ENCODE measurements at places on chromosomes 12 and 14.

GRCh38 chr14:71693381-71693780 is 238.8 kb upstream of the RGS6 start:
- no peak for DNase-seq

DNA sequence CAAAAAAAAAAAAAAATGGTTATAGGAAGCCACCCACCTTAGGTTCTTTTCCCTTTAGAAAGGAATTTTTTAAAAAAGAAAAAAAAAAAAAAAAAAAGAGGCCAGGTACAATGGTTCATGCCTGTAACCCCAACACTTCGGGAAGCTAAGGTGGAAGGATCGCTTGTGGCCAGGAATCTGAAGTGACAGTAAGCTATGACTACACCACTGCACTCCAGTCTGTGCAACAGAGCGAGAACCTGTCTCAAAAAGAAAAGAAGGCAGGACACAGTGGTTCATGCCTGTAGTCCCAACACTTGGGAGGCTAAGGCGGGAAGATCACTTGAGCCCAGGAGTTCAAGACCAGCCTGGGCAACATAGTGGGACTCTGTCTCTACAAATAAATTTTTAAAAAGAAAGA is 36.0 kb downstream of the SPTLC2 start:
- DNase-seq: peak; percentile 69

DNA sequence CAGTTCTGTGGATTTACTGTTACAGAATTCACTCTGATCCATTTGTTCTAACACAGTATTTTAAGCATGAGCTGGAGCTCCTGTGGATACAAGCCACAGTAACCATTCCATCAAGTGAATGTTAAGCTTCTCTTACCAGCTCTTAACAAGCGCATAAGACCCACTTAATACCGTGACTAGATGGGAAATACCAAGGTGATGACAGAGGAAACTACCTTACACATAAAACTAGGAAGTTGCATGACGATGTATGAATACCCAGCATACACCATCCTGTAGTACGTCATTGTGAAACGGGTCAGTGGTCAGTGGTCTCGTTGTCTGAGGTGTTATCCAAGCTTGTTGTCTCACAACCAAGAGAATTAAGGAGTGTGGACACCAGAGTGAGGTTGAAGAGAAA is 2.0 kb upstream of the GALC start:
- DNase-seq: peak; percentile 27

GRCh38 chr14:42224053-42224888 is 617.6 kb downstream of the LRFN5 start:
- DNase-seq: peak; percentile 66

DNA sequence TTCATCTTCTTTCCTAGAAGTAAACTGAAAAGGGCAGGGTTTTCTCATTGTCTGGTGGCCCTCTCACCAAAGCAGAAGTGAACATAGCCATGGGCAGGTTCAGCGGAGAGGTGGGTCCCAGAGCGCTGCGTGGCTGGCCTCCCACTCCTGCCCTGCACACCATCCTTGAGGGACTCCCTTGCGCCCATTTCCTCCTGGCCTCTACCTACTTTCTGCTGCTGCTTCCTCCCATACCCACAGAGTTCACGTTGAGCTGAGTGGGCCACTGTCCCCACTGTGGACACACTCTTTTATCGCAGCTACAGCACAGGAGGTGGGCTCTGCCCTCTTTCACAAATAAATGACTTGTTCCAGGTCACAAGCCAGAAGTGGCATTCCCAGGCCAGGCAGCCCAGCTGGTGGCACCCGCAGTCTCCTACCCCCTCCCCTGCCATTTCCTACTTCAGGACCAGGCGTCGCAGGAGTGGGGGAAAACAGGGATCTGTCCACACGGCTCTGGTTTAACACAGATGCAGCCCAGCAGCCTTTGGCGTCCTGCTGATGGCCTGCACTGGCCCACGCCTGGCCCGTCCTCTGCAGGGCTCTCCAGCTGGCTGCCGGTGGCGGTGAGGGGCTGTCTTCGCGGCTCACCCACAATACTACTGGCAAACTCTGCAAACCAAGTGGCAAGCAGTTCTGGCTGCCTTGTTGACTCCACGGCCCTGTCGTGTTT is 4.9 kb downstream of the SIVA1 start:
- DNase-seq: no peak

- DNase-seq: peak; percentile 13
Measured at GRCh38 chr14:65940056-65940735, 527.7 kb downstream of the FUT8 start.

- no peak for DNase-seq
Measured at GRCh38 chr14:23613242-23614070, 22.7 kb upstream of the DHRS2 start.

- no peak for DNase-seq
Measured at GRCh38 chr14:103892247-103892646, 36.0 kb upstream of the TDRD9 start.

DNA sequence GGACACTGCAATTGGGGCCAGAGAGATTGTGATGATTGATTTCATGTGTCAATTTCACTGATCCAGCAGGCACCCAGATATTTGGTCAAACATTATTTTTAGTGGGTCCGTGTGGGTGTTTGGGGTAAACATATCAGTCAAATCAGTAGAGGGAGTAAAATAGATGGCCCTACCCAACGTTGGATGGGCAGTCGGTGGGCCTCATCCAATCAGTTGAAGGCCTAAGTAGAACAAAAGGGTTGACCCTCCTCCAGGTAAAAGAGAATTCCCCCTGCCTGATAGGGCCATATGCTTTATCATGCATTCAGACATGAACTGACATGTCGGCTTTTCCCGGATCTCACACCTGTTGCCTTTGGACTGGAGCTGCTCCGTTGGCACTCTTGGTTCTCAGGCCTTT is 195.1 kb upstream of the CAND1 start:
- DNase-seq: no peak

- DNase-seq: no peak
Measured at GRCh38 chr14:92277031-92277430, 45.9 kb upstream of the SLC24A4 start.

DNA sequence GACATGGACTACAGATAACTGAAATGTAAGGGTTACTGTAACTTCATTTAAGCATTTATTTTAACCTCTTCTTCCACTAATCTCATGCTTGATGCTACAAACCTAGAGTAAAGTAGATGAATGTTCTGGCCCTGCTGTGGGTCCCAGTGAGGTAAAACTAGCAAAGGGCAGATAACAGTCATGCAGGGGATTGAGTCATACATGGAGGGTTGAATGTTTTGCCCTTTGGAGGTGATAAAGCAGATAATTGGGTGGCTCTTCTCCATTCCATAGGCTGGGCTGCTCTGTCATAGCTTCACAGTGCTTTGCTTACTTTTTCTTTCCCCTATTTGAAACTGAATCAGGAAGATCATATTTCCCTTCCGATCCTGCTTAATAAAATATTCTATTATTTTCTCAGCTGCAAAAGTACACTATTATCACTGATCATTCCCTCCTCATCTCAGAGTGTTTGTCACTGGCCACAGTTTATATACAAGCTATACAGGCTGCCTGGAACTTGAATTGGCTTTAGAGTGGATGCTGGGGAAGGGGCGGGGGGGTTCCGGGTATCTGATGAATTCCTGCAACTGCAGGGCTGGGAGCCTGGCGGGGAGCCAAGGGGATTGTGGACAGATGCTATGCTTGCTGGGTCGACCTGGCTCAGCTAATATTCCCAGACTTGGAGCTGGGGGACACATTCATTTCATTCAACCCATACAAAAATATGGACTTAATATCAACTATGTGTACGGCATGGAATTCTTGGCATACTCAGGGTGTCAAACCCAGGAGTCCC is 235.1 kb downstream of the NRXN3 start:
- peak; percentile 62 for DNase-seq

DNA sequence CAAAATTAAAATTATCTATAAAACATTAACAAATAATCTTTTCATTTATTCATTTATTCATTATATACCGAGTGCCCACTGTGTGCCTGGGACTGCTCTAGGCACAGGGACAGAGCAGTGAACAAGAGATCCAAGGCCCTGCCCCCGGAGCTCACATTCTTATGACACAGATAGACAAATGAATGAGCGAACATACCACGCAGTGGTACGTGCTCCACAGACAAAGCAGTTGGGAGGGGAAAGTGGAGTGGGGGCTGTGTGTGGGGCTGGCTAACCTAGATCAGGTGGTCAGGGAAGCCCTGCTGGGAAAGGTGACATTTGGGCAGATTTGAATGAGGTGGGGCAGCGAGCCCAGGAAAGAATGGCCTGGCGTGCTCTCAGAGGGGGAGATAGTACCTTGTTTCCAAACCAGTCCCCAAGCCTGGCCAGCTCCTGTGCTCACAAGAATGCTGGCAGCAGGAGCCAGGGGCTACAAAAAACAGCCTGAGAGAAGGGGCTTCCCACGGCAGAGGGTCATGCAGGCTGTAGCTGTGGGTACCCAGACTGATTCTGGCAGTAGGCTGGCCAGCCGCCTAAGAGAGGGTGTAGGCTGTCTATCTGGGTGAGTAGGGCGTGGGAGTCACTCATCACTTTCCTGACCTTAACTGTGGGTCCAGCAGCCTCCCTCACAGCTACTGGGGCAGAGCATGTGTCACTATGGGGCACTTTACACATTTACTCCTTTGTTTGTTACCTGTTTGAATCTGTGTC is 57.8 kb upstream of the ACTN1 start:
- no peak for DNase-seq

- DNase-seq: no peak
Measured at GRCh38 chr12:39722504-39722903, 102.9 kb upstream of the ABCD2 start.

GRCh38 chr14:76298896-76299295 is 77.0 kb upstream of the ESRRB start:
- no peak for DNase-seq

GRCh38 chr14:87449016-87449415 is 544.0 kb downstream of the GALC start:
- no peak for DNase-seq

GRCh38 chr12:63304887-63305316 is 153.9 kb upstream of the AVPR1A start:
- peak; percentile 30 for DNase-seq

DNA sequence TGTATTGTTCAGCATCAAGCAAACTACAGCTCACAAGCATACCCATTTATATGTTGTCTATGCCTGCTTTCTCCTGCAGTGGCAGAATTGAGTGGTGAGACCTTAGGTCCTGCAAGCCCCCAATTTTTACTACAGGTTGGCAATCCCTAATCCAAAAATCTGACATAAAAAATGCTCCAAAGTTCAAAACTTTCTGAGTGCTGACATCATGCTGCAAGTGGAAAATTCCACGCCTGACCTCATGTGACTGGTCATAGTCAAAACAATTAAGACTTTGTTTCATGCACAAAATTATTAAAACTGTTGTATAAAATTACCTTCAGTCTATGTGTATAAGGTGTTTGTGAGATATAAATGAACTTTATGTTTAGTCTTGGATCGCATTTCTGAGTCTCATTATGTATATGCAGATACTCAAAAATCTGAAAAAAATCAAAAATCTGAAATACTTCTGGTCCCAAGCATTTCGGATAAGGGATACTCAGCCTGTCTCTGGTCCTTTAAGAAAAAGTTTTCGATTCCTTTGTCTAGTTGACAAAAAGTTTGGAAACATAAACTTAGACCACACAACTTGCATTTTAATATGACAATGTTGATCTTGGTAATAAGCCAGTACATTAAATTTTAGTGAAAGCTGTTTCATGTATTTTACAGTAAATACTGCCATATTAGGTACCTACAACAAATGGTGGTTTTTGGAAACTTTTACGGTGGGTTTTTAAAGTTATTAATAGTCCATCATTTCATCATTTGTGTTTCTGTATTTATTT is 81.5 kb downstream of the AEBP2 start:
- no peak for DNase-seq

DNA sequence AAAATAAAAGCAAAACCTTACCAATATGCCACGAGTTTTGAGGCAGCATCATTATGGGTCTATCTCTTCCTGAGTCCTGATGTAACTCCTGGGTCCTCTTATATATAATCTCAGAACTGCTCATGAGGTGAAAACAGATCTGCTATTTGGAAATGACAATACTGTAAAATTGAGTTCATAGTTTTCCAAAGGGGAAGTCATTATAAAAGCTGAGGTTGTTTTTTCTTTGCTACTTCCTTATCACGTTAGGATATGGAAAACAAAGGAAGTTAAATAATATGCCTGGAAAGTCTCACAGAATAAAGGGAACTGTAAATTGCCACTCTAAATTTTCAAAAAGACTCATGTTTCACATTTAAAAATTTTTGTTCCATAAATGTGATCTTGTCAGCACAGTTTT is at the start of gene CD163L1:
Gene CD163L1, minus strand, starts transcription at position 78 of the 400 bp plus-strand sequence. Its CDS starts 26 bp downstream, at position 52.
- DNase-seq: no peak

DNA sequence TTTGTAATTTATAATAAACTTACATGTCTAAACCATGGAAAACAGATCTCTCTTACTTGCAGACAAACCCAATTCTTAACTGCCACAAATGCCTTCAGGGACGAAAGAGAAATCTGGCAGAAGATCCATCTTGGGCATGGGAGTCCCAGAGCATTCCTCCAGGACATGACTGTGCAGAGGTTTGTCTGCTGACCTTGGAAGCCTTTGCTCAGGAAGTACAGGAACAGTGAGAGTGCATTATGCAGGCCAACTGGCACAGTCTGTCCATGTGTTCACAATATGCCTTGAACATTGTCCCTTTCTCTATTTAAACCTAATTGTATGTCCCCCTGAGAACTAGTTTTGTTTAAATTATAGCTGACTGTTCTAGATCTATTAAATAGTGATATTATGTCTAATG is 467.1 kb downstream of the ATP23 start:
- no peak for DNase-seq

DNA sequence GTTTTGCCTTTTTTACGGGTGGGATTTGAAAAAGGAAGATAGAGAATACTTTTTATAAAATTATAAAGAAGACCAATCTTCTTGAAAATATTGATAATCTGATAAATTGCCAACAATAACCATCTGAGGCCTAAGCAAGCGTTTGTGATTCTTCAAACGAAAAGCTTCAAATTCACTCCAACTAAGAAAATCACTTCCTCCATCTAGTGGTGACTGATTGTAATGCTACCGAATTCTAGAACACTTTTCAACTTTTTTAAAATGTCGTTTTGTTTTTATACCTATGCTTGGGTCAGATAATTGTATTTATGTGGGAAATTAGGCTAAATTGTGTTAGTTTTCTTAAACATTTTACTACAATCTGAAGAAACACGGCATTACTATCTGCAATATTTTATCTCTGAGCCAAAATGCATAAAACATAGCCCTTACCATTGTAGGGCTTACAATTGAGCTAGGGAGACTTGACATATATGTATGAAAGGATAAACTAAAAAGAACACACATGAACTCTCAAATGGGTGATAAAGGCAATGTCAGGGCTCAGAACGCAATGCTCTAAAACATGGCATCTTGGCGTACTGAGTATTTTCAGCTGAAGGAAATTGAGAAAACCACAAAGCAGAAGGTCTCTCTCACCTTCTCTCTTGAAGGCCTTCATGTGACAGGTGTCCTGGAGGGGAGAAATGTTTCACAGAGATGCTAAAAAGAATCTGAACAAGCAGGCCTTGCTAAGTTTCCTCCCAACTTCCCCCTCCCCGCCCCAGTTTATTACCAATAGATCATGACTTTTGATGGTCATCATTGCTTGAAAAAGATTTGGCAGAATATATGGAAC is 36.8 kb upstream of the G2E3 start:
- DNase-seq: peak; percentile 49

- DNase-seq: peak; percentile 54
Measured at GRCh38 chr14:99745307-99745951, 47.8 kb upstream of the EML1 start.

- peak; percentile 49 for DNase-seq
Measured at GRCh38 chr14:105414456-105415371, 4.9 kb upstream of the MTA1 start.

- DNase-seq: no peak
Measured at GRCh38 chr12:123118497-123118896, 32.4 kb downstream of the PITPNM2 start.

All from kidney tubule cell (primary cell).